ENCODE measurements at places on chromosomes 5 and 9. TPM values are rescaled to one million over a fixed set of nuclear protein-coding genes. Genes with fewer than 3 reads are reported as not detected.

The HOMER1 gene
- polyA plus RNA-seq = 5.0 TPM

The PHPT1 gene
- 113 TPM for polyA plus RNA-seq

The EGFL7 gene
- polyA plus RNA-seq = 6.2 TPM

The LCN1 gene
- not detected for polyA plus RNA-seq

The WDR38 gene
- not detected for polyA plus RNA-seq

The NR6A1 gene
- 1.1 TPM for polyA plus RNA-seq

All from keratinocyte (primary cell).